ENCODE measurements at places on chromosomes 1 and 21.

- DNase-seq: no peak
Observed at GRCh38 chr1:151641229-151641628, 29.4 kb downstream of the SNX27 start.

GRCh38 chr1:209621286-209621685 lies 30.9 kb downstream of the LAMB3 start:
- no peak for DNase-seq

- DNase-seq: no peak
Observed at GRCh38 chr21:45098867-45099266, 24.5 kb downstream of the ADARB1 start.

DNA sequence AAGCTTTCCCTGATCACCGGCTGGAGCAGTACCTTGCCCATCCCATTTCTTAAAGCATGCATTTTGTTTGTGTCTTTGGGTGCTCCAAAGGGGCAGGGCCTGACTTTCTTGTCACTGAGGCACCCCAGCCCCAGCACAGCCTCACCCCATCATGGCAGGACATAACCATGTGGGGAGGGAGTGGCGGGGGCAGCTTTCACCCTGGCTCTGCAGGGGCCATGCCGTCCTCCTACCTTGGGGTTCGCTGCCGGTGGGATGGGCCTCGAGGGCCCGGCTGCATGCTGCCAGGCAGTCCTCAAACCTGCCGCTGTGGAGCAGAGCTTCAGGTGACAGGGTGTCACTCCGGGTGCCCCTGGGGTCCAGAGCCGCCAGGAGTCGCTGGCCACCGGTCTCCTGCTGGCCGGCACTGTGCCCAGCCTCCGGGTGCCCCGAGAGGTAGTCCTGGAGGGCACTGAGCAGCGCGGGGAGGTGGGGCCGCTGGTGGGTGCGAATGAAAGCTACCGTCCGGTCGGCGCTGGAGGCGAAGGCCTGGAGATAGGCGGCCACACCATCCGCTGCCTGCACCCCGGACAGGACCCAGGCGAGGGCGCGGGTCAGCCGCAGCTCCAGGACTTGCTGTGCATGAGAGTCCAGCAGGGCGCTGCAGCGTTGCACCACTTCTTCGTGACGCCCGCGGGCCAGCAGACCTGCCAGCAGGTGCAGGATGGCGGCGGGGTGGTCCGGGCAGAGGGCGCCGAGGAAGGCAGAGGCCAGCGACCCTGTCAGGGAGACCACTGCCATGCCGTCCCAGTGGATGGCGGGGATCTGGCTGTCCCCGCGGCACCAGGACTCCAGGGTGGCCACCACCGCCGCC lies 1.5 kb downstream of the TTC34 start:
- DNase-seq: no peak

DNA sequence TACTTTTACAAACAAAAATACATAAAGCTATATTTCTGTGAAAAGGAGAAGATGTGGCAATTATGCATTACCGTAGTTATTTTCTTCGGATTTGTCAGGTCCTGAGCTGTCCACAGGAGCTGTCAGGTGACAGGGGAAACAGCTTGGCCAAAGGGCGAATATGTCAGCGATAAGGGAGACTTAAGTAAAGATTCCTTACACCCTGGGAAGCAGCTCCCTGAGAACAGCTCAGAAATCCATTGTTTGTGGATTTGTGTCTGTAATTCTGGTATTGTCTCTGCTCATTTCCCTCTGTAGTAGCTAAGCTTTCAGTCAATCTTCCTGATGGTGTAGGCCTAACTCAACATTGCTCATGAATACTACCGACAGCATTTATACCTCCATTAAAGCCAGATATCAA lies 7.1 kb upstream of the CD34 start:
- DNase-seq: no peak

DNA sequence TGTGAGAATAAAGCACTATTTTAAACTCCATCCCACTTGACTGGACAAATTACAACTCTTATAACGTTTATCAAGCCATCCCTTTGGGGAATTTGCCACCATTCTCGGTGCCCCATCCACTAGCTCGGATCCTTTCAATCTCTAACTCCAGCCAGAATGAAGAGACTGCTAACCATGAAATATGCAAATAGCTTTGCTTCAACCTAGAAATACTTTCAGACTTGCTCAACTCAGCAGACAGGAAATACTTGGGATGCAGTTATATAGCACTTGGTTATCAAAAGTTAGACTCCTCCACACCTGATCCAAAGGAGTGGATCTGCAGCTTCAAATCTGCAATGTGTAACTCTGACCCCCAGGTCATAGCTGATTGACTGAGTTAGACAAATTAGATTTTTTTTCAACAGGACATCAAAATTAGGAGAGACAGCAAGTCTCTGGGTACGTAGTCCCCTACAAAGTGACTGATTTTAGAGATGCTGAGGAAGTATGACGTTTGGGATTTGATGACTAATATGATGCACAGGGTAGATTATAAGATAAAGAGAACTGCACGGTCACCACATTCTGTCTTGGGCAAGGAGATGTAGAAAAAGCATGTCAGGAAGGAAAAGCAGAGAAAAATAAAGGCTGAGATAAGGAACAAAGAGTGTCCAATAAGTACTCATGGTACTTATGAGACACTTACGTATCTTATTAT lies 496.0 kb downstream of the AGBL4 start:
- DNase-seq: no peak

DNA sequence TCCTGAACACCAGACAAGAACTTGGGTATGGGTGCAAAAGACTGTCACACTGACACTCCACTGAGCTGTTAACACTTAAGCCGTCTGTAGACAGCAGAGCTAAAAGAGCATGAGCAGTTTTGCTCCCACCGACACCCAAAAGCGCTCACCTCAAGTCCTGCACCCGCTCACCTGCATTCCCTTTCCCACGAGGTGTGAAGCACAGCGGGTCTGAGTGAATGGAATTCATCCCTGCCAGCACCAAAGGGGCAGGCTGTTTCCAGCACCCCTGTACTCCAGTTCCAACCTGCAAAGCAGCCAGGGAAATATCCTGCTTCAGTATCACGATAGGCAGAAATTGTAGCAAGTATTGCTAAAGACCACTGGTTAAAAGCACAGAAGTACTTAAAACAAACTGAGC lies 28.8 kb downstream of the KRTAP21-3 start:
- DNase-seq: no peak

- no peak for DNase-seq
Observed at GRCh38 chr1:100397681-100398080, 45.4 kb downstream of the CDC14A start.

DNA sequence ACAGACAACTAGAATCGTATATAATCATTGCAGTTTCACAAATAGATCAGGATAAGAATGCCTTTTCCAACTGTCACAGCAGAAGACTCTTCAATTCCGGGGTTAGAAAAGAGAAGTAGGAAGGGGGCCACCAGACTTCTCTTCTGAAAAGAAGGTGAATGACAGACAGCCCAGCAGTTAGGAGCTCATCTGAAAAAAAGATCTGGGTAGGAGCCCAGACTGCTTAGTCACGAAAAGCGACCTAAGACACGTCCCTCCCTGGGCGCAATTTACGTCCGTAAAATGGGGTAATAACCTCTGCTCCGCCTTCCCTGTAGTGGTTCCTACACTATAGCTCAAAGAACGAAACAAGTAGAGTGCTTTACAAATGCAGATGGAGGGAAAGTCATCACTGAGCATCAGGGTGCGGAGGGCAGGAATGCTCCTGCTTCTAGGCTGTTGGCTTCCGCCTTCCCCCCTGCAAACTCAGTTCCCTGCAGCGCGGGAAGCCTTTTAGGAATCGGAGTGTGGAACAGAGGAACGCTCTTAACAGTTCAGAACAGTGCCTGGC lies 582 bp downstream of the ORC1 start:
- DNase-seq: peak; percentile 35

GRCh38 chr1:181043025-181043888 lies 9.5 kb downstream of the MR1 start:
- peak; percentile 63 for DNase-seq

- DNase-seq: no peak
Observed at GRCh38 chr1:224106568-224107281, 7.2 kb upstream of the FBXO28 start.

DNA sequence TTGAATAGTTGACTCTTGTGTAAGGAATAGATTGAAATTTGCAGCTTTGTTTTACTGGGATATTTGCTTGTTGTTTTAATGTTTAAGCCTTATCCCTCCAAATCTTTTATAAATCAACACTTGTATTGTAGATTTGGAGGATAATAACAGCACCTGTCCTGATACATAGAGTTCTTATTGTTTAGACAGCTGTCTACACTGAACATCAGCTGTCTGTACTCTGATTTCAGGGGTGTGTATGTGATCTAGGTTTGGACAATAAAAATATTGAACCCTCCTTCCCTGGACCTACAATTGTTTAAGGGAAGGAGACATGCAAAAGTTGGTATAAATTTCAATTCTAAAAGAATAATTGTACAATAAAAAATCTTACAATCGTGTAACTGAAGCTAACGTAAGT lies 48.3 kb upstream of the DPH5 start:
- DNase-seq: no peak

GRCh38 chr21:14356746-14357145 lies 26.2 kb downstream of the HSPA13 start:
- no peak for DNase-seq

DNA sequence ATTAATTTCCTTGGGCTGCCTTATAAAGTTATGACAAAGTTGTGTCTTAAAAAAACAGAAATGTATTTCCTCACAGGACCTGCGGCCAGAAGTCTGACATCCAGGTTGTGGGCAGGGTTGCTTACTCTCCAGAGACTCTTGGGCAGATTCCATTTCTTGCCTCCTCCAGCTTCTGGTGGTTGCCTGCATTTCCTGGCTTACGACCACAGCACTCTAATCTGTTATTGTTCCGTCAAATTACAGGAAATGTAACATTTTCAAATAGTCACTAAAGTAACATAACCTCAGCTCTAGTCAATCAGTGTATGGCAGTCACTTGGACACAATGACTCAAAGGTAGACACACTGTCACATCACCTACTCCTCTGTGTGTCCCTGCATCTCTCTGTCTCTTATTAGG lies 226.8 kb downstream of the DNAH14 start:
- no peak for DNase-seq

DNA sequence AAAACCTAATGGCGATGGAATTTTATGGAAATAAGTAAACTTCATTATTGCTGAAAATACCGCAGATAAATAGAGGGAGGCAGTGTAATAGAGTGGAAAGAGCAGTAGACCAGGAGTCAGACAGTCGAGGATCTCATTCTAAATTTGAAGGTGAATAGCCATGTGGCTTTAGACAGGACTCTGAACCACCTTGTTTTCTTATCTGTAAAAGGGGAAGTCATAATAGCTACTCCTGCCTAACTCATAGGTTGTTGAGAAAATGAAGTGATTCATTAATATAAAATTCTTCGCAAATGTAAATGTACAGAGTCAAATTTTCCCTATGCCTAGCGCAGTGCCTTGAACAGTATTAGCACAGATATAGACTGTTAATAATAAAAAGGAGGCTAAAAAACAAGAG lies 14.8 kb downstream of the RPS6KC1 start:
- DNase-seq: no peak

DNA sequence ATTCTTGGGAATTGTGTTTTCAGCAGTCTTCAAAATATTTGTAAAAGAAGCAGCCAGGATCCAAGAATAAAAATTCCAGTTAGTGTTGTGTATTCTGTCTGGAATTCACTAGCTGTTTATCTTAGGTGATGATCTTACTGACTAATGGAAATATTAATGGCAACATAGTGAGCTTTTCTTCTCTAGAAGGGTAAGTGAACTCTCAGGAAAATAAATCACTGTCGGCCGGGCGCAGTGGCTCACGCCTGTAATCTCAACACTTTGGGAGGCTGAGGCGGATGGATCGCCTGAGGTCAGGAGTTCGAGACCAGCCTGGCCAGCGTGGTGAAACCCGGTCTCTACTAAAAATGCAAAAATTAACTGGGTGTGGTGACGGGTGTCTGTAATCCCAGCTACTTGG lies 87.4 kb upstream of the KIF1B start:
- no peak for DNase-seq

DNA sequence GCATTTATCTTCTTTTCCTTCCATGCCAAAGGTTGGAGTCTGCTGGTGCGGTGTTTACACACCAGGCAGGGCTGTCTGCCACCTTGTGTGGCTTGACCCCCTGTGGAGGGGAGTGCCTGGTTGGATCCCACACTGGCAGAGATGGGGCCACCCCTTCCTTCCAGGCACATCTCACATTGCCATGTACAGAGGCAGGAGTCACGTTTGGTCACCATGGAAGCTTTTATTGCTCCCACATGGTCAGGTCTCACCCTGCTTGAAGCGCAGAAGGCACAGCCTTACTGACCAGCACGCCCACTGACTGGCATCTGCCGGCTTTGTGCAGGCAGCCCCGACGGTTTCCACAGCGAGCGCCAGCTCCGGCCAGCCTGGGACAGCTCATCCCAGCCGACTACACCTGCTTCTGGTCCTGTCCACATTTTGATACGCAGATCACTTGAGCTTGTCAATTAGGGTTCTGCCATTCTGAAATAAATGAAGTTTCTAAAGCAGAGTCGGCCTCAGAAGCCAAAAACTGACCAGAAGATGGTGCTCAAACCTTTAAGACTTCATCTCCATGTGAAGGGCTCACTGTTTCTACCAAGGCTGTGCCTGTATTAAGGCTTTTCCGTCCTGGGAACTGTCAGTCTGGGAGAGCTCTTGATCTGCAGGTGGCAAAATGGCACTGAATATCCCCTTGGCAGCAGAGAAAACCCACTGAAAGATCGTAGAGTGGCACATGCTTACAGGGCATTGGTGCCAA lies 35.6 kb upstream of the EPHA8 start:
- no peak for DNase-seq

GRCh38 chr1:201094832-201095231 lies 17.4 kb downstream of the CACNA1S start:
- DNase-seq: no peak

DNA sequence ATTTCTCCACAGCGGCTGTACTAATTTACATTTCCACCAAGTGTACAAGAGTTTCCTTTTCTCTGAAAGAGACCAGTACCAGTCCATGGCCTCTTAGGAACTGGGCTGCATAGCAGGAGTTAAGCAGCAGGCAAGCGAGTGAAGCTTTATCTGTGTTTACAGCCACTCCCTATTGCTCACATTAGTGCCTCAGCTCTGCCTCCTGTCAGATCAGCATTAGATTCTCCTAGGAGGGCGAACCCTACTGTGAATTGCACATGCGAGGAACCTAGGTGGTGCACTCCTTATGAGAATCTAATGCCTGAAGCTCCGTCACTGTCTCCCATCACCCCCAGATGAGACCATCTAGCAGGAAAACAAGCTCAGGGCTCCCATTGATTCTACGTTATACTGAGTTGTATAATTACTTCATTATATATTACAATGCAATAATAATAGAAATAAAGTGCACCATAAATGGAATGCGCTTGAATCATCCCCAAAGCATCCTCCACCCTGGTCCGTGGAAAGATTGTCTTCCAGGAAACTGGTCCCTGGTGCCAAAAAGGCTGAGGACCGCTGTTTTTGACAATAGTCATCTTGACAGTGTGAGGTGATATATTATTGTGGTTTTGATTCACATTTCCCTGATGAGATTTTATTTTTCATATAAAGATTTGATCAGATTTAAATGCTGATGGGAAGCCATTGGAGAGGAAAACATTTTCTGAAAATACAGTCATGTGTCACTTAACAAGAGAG lies 45.5 kb upstream of the MRPS6 start:
- no peak for DNase-seq

- no peak for DNase-seq
Observed at GRCh38 chr1:169521226-169521625, 35.5 kb upstream of the SLC19A2 start.
